ENCODE measurements at places on chromosomes 12 and 14.

GRCh38 chr12:55932551-55932910 is 1.6 kb downstream of the DGKA start:
- DNase-seq, result peak; percentile 58

DNA sequence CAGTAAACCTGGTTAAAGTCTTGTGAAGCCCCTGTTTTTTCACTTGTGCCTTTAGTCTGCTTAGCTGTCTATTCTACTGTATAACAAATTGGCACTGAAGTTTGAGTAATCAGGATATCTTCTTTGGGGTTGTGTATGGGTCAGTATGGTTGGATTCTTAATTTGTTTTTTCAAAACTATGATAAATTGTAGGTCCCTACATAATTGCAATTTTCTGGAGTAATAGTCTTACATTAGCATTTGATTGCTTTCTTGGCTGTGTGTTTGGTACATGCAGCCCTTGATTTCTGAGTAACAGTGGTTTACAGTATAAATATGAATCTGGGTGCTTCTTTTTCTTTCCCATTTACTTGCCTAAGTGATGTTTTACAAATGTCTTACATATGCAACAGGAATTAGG is 186.6 kb downstream of the TMTC2 start:
- no peak for DNase-seq

- no peak for DNase-seq
Observed at GRCh38 chr12:9333161-9333560, 125.0 kb upstream of the PZP start.

- DNase-seq, result no peak
Observed at GRCh38 chr12:59654061-59654460, 58.2 kb downstream of the SLC16A7 start.

GRCh38 chr12:117334855-117335587 is 26.4 kb downstream of the NOS1 start:
- no peak for DNase-seq

- no peak for DNase-seq
Observed at GRCh38 chr12:65534238-65534841, 255.9 kb downstream of the MSRB3 start.

- DNase-seq, result peak; percentile 78
Observed at GRCh38 chr12:68310370-68310769, 21.8 kb downstream of the MDM1 start.

- DNase-seq, result no peak
Observed at GRCh38 chr14:105486974-105487448, 325 bp downstream of the CRIP1 start.

DNA sequence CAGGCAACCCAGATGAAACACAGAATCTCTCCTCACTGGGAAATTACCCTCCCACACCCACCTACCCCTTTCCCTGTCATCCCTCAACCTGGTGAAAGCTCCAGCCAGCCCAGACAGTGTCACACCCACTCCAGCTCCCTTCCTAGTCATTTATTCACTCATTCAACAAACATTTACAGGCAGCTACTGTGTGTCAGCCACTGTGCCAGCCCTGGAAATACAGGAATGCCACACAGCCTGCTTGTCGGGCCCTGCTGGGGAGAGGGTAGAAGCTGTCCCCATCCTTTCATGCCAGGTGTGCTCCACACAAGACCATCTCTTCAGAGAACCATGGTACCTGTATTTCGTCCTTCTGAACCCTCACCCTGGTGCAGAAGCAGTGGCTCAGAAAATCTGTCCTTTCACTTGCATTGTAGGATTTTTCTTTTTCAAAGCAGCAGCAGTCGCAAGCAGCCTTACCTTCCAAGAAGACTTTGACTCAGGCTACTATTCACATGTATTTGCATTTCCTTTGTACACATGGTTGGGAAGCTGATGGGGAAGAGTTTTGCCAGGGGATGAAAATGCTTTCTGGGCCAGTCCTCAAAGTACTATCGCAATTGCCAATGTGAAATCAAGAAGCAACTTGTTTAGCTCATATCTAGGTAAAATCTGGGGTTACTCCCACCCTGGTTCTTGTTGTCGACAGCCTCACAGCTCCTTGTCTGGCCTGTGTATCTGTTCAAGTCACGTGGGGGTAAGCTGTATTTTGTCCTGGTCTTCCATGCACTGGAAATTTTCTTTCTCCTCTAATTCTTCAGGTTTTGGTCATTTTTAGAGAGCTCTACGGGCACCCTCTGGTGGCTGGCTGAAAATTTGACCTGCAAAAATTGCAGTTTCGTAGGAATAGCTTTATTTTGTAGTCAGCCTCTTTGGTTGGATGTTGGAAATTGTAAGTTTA is 147.4 kb upstream of the EGLN3 start:
- peak; percentile 53 for DNase-seq

DNA sequence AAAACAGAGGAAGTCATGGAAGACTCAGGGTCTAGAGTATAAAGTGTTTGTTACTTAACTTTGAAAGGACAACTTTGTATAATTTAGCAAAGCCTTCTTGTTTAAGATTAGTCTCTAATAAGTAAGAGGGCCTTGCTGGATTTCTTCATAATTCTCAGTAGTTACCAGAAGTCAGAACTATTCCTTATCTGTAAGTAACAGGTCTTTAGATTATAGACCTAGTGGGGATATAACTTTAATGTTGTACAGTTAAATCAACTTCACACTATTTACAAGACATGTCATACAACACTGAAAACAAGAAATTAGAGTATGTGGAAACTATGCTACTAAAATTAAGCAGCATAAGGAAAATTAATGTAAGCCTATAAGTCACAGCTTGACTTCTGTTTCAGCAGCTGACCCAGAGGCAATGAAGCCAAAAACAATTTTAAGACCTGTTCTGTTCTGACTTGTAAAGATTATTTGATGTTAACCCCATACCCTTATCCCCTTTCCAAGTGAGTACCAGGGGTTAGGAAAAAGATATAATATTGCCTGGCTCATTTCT is 398.3 kb downstream of the RAD51B start:
- no peak for DNase-seq

GRCh38 chr14:52235866-52236510 is 31.5 kb upstream of the PTGDR start:
- DNase-seq, result no peak

- no peak for DNase-seq
Observed at GRCh38 chr14:68945190-68945584, 33.9 kb downstream of the ACTN1 start.

DNA sequence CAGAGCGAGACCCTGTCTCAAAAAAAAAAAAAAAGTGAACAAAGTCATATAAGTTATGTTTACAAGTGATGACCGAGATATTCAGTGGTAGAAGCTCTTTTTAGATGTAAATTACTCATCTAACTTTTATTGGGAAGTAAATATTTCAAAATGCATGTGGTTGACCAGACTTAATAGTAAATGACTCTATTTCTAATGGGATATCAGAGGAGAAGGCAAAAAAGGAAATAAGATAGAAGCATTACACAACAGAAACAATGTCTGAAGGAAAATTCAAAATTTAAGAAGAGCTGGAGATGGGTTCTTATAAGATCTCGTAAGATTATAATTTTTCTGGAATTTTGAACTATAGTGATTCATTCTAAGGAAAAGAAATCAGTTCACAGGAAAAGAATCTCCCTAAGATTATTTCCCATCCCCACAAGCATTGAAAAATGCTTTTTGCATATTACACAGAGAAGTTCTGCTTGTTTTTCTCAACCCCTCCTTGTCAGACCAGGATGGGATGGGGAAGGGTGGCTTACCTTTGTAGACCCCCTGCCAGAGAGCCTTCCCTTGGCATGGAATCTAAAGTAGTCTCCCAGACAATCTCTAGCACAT is 63.1 kb upstream of the STK38L start:
- no peak for DNase-seq

- DNase-seq, result no peak
Observed at GRCh38 chr14:65173973-65174693, 71.8 kb upstream of the MAX start.

- peak; percentile 95 for DNase-seq
Observed at GRCh38 chr12:6370994-6371754, 4.2 kb downstream of the SCNN1A start.

- DNase-seq, result no peak
Observed at GRCh38 chr12:131854861-131855476, 26.8 kb downstream of the MMP17 start.

- DNase-seq, result no peak
Observed at GRCh38 chr12:132103542-132104308, 40.4 kb downstream of the DDX51 start.

Measured in mammary epithelial cell (primary cell).